ENCODE measurements at places on chromosomes 6 and 20.

- no peak for DNase-seq
These were observed 360.7 kb upstream of the ZFP64 start for GRCh38 chr20:52552181-52552872.

- DNase-seq = no peak
These were observed 115.4 kb downstream of the TRIM27 start for GRCh38 chr6:28808383-28808782.

- DNase-seq = peak; percentile 45
These were observed 138.8 kb downstream of the HIVEP1 start for GRCh38 chr6:12150812-12151432.

DNA sequence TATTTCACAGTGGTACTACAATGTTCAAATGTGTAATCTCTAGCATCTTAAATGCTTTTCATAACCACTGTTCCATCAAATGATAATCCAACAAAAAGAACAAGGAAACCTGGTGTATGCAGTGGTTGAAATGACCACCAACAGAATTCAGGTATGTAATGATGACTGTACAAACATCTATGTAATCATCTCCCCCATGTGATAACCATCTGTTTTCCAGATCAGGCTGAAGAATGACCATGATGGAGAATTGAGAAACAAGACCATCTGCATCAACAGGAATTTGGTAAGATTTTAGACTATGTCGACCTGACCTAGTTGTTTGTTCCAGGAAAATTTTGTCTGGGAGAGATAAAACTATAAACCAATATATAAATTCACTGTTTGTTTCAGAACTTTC lies 81.3 kb upstream of the ASCC3 start:
- DNase-seq = no peak

- peak; percentile 65 for DNase-seq
These were observed 46.0 kb downstream of the SLC35D3 start for GRCh38 chr6:136967876-136968752.

GRCh38 chr6:25415274-25415673 lies 136.1 kb downstream of the CARMIL1 start:
- no peak for DNase-seq

GRCh38 chr20:61749406-61750075 lies 316.1 kb downstream of the TAF4 start:
- no peak for DNase-seq

GRCh38 chr20:36881888-36882287 lies 6.0 kb downstream of the TLDC2 start:
- no peak for DNase-seq

- no peak for DNase-seq
These were observed 76.9 kb downstream of the ANKRD6 start for GRCh38 chr6:89509777-89510281.
